ENCODE measurements at places on chromosomes 4 and X.
A peak's percentile ranks its signal among the peaks of the same experiment; 100 is the strongest.

GRCh38 chr4:8774071-8774470 is 97.6 kb downstream of the HMX1 start:
- no peak overlapping the region for H3K27ac ChIP-seq
- H3K4me3 ChIP-seq: no peak overlapping the region
- H3K27me3 ChIP-seq: peaks cover 2% of the 10 kb centered on the region
- no peaks in the 10 kb centered on the region for H3K36me3 ChIP-seq
- no peaks in the 10 kb centered on the region for H3K4me1 ChIP-seq
- peak; percentile 17 for DNase-seq

DNA sequence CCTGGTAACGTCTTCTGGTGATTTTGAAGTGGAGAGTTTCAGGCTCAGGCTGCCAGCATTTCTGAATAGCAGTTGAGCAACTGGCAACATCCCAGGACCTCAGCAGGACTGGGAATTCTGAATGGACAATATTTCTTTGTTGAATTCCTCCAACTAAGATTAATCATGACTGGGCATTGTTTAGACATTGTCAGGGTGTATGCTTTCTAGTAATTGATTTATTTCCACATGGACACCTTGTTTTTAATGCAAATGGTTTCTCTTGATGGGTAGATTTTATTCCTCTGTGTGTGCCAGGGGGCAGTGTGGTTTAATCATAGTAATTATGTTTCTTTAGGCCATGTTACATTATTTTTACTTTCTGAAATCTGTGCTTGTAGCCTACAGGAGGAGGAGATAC is 1004.7 kb upstream of the LCORL start:
- H3K36me3 ChIP-seq: no peaks in the 10 kb centered on the region
- H3K27ac ChIP-seq: no peak overlapping the region
- H3K27me3 ChIP-seq: no peaks in the 10 kb centered on the region
- no peak for DNase-seq
- H3K4me1 ChIP-seq: no peaks in the 10 kb centered on the region

GRCh38 chr4:176054942-176055341 is 10.7 kb upstream of the WDR17 start:
- H3K4me3 ChIP-seq: no peak overlapping the region
- no peaks in the 10 kb centered on the region for H3K36me3 ChIP-seq
- no peaks in the 10 kb centered on the region for H3K27me3 ChIP-seq
- no peaks in the 10 kb centered on the region for H3K4me1 ChIP-seq
- no peak overlapping the region for H3K27ac ChIP-seq

DNA sequence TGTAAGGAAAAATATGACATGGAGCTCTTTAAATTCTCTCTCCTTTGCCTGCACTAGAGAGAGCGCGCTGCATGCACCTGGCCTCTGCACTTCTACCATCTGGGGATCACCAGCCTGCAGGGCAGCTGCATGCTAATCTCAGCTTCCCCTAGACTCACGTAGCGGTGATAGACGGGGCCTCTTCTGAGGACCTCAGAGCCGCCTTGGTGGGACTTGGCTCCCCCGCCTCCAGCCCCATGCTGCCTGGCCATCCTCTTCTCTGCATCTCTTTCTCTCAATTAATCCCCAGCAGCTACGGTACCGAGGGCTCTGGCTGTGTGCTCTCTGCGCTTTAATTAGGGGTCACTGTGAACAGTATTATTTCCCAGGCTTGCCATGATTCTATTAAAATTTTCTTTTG is 52.8 kb upstream of the PSAPL1 start:
- no peaks in the 10 kb centered on the region for H3K27me3 ChIP-seq
- no peak overlapping the region for H3K4me3 ChIP-seq
- H3K4me1 ChIP-seq: no peaks in the 10 kb centered on the region
- H3K27ac ChIP-seq: no peak overlapping the region
- DNase-seq: no peak

DNA sequence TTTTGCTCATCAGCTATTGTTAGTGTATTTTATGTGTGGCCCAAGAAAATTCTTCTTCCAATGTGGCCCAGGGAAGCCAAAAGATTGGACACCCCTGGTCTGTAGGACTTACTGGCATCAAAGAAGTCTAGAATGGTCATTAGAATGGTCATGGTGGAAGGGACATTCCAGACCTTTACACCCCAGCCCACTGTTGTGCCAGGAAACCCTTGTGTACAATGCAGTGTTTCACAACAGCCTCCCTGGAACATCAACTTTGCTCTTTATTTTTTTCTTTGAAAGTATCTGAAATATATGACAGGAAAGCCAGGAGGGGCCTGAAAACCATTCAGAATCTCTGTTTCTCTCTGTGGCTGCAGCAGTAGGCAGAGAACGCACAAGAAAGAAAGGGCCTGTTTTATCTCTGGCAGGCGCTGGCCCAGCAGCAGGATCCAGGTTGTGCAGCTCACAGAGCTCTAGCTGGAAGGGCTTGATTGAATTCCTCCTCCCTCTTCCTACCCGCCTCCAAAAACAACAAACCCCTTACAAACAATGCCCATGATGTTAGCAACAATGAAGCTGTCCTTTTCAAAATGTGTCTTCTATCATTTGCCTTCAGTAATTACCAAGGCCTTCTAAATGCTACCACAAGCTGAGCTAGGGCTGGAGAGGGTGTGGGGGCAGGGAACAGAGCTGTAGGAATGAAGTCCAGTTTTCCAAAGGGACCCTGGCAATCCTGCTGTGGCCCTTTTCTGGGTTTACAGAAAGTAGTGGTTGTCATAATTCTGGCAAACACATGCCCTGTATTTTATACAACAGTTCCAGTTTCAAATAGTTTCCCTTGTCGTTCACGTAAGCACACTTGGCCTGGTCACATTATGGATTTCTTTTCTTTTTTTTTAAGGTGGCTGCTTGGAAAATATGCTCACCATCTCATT is 32.3 kb upstream of the TFDP3 start:
- DNase-seq: no peak
- no peak overlapping the region for H3K27ac ChIP-seq
- H3K4me1 ChIP-seq: no peaks in the 10 kb centered on the region
- H3K27me3 ChIP-seq: no peaks in the 10 kb centered on the region
- no peaks in the 10 kb centered on the region for H3K36me3 ChIP-seq
- no peak overlapping the region for H3K4me3 ChIP-seq

- no peak overlapping the region for H3K27ac ChIP-seq
- no peak for DNase-seq
- H3K27me3 ChIP-seq: peaks cover 68% of the 10 kb centered on the region
- H3K4me3 ChIP-seq: no peak overlapping the region
These were observed 13.3 kb downstream of the SHOX start for GRCh38 chrX:643911-644303.

DNA sequence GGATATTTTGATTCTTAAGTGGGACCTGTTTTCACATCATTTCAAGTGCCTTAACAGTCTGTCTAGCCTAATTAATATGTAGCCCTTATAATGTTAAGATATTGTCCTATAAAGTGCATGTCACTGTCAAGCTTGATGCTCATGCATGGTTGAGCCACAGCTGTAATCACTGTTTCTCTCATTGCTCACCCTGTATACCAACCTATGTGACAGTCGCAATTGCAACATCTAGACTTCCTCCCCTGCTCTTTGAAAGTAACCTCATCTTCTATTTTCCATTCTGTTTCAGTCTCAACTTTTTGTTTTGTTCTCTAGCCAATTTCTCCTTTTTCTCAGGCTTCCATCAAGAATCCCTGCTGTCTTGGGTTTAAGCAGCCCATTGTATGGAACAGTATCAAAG is 24.4 kb upstream of the MSL3 start:
- H3K27me3 ChIP-seq: no peaks in the 10 kb centered on the region
- no peak for DNase-seq
- no peaks in the 10 kb centered on the region for H3K4me1 ChIP-seq
- H3K36me3 ChIP-seq: no peaks in the 10 kb centered on the region

GRCh38 chrX:41258871-41259270 is 75.1 kb upstream of the DDX3X start:
- no peaks in the 10 kb centered on the region for H3K36me3 ChIP-seq
- no peaks in the 10 kb centered on the region for H3K27me3 ChIP-seq
- no peak for DNase-seq
- H3K4me1 ChIP-seq: no peaks in the 10 kb centered on the region

- H3K4me1 ChIP-seq: no peaks in the 10 kb centered on the region
- H3K27ac ChIP-seq: no peak overlapping the region
- no peak overlapping the region for H3K4me3 ChIP-seq
- H3K36me3 ChIP-seq: no peaks in the 10 kb centered on the region
These were observed 178.9 kb downstream of the ARAP2 start for GRCh38 chr4:36065274-36065871.

DNA sequence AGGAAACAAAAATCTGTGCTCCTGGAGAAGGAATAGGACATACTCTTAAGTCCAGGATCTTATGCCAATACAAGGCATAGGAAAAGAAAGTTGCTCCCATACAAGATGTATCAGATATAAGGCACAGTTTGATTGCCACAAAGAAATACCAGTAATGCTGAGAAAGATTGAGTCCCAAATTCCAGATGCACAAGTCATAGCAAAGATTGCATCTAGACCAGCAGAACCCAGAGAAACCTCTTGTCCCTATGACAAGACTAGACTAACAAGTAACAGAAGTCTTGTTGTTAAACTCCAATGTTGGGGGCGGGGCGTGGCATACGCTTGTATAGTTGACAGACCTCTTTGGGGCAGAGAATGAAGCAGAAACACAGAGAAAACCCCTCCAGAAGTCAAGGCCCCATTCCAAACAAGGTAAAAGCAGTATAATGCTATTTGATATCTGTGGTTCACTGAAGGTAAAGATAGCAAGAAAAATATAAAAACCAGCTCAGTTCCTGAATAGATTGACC is 671.5 kb upstream of the GRIA3 start:
- H3K4me1 ChIP-seq: no peaks in the 10 kb centered on the region
- H3K36me3 ChIP-seq: no peaks in the 10 kb centered on the region
- DNase-seq: no peak

DNA sequence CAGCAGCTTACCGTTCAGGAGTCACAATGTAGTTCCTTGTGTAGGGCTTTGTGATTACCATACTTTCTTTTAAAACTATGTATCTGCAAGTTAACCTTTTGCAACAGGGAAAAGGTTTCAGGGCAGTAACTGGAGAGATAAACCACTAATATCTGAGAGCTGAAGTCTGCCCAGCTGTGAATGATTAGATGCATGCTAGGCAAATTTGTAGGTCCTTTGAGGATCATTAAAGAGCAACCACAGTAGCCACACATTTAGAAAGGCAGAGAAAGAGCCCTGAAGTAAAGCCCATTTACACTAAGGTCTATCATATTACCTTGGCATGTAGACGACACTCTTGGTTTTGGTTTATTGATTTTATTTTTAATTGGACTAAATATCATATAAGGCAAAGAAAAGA is 60.0 kb downstream of the ATP8A1 start:
- no peak overlapping the region for H3K27ac ChIP-seq
- no peak overlapping the region for H3K4me3 ChIP-seq
- no peaks in the 10 kb centered on the region for H3K27me3 ChIP-seq

DNA sequence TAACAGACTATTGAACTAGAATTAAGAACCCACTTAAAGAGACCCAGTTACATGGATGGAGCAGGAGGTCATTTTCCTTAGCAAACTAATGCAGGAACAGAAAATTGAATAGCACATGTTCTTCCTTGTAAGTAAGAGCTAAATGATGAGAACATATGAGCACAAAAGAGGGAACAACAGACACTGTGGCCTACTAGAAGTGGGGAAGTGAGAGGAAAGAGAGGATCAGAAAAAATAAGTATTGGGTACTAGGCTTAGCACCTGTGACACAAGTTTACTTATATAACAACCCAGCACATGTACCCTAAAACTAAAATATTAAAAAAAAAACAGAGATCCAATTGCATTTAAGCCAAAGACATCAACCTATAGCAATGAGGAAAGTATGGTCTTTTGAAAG is 26.2 kb downstream of the ARAP2 start:
- no peak for DNase-seq
- H3K4me3 ChIP-seq: no peak overlapping the region
- no peaks in the 10 kb centered on the region for H3K36me3 ChIP-seq
- no peaks in the 10 kb centered on the region for H3K4me1 ChIP-seq

- H3K36me3 ChIP-seq: no peaks in the 10 kb centered on the region
- H3K27me3 ChIP-seq: no peaks in the 10 kb centered on the region
- no peak for DNase-seq
- no peak overlapping the region for H3K27ac ChIP-seq
- H3K4me3 ChIP-seq: no peak overlapping the region
These were observed 762.8 kb downstream of the PDHA2 start for GRCh38 chr4:96602661-96603060.

DNA sequence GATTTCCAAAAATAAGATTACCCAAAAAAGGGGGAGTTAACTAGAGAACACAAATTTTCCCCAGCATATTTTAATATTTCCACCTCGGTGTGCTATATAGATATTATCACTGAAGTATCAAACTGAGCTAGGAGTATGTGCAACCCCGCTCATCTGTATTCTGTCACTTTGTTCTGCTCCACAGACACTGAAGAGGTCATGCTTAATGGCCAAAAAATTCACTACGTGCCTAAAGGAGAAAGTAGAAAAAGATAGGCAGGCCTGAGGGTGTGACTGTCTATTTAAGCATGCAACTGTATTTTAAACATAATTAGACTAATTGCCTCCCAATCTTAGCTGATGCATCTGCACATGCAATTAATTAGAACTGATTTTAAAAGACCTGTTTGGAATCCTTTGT is 24.5 kb downstream of the SH3RF1 start:
- H3K4me1 ChIP-seq: no peaks in the 10 kb centered on the region
- H3K4me3 ChIP-seq: no peak overlapping the region
- H3K27me3 ChIP-seq: no peaks in the 10 kb centered on the region
- no peak overlapping the region for H3K27ac ChIP-seq
- no peak for DNase-seq
- H3K36me3 ChIP-seq: no peaks in the 10 kb centered on the region

DNA sequence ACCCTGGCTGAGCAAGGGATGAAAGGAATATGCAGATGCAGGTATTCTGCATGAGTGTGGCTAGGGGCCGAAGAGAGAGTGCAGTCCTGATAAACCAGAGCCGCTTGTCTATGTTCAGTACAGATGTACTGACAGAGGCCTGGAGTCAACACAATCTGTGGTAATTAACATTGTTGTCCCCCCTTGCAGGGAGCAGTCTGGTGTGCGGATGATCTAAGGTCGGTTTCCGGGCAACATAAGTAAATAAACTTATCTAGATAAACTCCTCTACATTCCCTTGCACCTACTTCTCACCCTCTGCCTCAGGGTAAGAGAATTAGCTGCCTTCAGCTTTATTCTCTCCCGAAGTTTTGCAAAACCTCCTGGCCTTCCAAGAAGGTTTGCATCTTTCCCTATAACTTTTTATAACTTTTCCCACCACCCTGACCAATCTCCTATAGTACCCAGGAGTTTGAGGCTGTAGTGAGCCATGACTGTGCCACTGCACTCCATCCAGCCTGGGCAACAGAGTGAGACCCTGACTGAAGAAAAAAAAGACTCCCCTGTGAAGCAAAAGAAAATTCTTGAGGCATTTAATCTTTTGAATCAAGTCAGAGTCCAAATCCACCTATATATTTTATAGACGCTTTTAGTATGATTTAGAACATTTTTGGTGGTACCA is 26.6 kb downstream of the SNX25 start:
- H3K4me3 ChIP-seq: no peak overlapping the region
- H3K27ac ChIP-seq: no peak overlapping the region
- no peaks in the 10 kb centered on the region for H3K27me3 ChIP-seq
- H3K36me3 ChIP-seq: no peaks in the 10 kb centered on the region

All from breast epithelium (tissue), 4 donors.